Spleen (tissue), 13 donors: ENCODE measurements at places on chromosomes 4 and X. TPM values are rescaled to one million over a fixed set of nuclear protein-coding genes. Genes with fewer than 3 reads are reported as not detected.

Gene SPIN2A
- 0.64 TPM for total RNA-seq

Gene MAD2L1
- 3.8 TPM for total RNA-seq

Gene NXF2
- not detected for total RNA-seq

Gene MAGEA11
- total RNA-seq: not detected

Gene SPANXA2
- total RNA-seq: not detected

Gene SPATA4
- not detected for total RNA-seq

Gene ADH1B
- total RNA-seq: 97.3 TPM

Gene CT45A3
- not detected for total RNA-seq

Gene CXCL3
- total RNA-seq: 3.7 TPM

Gene CPZ
- total RNA-seq: 1.5 TPM

Gene GPR82
- 0.46 TPM for total RNA-seq

Gene WNK3
- 0.89 TPM for total RNA-seq

Gene IL9R
- total RNA-seq: 3.7 TPM

Gene PNMA6A
- total RNA-seq: 0.39 TPM

Gene COX18
- total RNA-seq: 13.8 TPM
